Heart left ventricle (tissue), 16 donors: ENCODE measurements at places on chromosomes 3 and 15.

DNA sequence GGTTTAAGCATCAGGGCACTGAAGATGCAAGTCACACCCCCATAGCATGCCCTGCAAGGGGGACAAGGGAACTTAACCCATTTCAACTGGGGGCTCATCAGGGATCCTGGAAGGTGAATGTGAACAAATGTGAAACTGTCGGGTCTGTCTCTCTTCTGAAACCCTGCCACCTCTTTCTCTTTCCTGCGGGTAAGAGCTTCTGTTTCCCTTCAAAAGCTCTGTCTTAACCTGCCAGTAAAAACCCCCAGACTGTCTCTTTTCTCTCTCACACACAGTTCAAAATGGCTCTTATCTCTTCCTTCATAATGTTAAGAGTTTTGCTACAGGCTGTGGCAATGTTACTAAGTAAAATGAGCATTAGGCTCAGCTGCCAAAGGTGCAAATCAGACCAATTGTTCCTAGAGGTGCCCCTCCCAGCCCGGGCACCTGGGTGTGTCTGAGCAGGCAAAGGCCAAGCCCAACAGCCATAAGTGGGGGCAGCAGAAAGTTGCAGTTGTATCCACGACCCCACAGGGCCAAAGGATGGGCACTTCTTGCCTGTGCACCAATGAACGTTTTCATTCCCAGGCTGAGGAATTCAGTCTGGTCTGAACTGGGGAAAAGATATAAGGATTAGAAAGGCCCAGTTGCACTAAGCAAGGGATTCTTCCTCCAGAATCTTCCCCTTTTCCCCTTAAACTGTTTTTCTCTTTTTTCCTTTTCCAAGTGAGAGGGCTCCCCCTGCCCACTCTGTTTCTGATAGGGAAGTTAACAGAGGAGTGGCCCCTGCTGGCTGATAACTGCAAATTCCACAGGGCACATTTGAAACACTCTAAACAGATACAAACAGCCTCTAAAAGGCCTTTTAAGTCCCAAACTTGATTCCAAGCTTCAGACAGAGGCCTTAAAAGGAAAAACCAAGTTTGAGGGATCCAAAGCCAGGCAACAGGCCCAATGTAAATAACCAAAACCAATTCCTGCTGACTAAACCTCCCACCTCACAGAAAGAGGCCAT is 113.8 kb upstream of the EPHA6 start:
- no peak for DNase-seq

DNA sequence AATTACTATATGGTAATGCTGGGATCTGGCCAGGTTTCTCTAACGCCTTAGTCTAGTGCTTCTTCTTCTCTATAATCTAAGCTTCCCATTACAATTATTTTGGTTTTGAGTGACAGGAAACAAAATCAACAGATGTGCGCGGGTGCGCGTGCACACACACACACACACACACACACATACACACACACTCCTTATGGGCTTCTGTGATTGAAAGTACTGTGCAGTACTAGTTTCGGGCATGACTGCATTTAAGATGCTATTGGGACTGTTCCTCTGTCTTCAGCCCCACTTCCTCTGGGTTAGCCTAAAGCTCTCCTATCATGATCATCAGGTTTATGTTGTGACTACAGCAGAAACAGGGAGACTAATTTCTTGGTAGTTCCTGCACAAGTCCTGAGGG is 32.2 kb downstream of the EPHB1 start:
- DNase-seq = no peak

DNA sequence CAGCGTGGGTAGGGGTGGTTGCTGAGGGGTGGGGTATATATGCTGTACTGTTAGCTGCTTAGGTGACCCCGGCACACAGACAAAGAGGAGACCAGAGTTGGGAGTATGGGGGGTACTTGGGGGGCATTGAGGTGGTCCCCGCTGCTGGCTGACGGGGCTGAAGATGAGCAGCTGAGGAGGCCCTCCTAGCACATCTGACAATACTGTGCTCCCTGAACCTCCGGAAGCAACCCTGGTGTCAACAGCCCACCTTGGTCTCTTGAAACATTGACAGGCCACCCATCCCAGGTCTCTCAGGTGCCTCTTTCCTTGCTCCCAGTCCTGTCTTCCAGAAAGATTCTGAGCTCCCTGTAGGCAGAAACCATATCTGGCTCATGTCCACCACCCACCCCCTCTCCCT is 19.2 kb upstream of the SEMA3F start:
- DNase-seq = no peak

DNA sequence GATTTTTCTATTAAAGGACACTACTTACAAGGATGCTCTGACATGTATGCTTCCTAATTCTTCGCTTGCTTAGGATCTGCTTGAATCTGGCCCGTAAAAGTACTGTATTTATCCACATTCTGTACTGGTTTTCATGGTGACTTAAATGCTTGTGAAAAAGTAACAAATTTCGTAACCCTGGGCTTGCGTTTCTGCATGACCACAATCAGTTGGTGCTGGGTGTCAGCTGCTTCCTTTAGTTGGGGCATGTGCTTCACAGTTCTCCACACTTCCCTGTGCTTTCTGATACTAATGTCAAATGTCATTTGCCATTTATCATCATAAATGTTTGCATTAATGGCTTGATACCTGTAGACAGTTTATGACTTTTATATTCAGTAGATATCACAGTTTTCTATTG is 218.4 kb upstream of the MLF1 start:
- no peak for DNase-seq

- DNase-seq = peak; percentile 90
Measured at GRCh38 chr15:75647370-75648155, at the start of gene SNX33. Gene SNX33, plus strand, starts transcription at chr15:75647912. Its CDS starts 1,191 bp downstream, at chr15:75649103.

DNA sequence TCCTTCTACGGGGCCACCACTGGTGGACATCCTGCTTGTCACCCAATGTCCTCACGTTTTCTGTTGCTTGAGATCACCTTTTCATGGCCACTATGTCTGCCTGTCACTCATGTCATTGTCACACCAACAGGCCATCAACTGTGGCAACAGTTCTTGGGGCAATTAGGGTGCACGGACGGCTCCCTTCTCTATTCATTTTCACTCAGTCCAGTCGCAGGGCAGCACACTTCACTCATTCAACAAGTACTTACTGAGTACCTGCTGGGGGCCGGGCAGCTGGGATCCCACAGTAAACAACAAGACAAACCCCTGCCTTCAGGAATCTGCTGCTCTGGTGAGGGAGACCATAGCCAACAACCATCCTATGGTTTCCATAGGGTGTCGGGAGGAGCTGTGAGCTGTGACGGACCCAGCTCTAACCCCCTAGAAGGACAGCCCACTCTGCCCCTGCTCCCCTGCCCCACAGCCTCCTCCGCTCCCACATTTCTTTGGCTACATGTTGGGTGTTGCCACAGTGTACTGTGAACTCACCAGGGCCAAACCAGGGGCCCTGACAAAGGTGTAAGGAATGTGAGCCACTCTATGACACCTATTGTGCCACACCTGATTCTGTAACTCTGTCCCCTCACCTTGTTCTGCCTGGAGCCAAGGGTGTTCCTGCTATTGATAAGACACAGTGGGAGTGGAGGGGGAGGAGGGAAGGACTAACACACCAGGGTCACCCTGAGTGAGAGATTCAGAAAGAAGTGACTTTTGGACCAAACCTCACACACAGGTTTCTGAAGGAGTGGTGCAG is 1.9 kb downstream of the VILL start:
- DNase-seq = no peak

DNA sequence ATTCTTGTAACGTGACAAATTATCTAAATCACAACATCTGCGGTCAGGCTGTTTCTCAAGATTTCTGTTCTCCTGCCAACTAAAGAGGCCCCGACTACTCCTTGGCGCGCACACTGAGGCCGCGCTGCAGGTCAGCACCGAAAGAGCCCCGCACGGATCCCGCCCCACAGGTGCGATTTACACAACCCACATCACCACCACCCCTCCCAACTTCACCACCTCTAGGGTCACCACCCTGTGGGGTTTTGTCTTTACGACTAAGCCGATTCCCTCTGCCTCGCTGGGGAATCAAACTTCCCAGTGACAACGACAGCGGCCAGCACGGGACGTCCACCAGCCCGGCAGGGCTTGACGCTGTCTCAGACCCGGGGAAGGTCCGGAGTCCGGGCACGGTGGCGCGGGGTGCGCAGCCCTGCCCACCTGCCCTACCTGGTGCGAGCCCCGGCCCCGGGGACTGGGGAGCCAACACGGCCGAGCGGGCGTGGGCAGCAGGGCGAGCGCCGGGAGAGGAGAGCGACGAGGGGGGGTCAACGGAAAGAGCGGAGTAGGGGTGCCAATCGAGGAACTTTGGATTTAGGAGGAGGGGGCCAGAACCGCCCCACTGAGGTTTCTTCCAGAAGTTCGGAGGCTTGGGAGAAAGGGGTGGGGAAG is 764 bp downstream of the UACA start:
- peak; percentile 36 for DNase-seq

DNA sequence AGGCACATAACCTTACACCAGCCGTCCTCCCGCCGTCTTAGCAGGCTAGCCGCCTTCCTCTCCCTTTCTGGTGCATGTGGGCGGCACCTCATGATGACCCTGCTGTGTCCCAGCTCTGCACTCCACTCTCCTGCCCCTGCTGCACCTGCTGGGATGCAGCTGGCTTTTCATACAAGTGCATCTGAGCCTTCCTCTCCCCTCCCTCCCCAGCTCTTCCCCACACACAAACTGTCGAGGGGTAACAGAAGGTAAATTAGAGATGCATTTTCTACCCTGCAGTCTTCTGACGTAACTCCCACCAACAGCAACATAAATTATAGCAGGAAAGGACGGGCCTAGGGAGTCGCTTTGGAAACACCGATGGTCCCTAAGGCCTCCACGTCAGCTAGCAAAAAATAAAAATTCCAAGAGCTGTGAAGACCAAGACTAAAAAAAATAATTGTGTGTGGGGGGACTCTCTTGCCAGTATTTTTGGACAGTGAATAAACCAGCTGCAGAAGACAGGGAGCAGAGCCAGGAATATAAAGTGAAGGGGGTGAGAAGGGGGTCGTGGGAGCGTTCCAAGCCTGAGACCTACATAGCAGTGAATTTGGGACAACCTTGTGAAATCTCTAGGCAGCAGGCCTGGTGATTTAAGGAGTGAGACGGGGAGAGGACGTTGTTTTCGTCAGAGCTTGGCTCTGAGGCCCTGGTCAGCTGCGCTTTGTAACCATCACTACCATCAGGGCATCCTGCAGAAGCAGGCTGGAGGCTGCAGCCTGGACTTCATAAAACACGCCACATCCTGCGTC is 216.2 kb downstream of the ADAMTS17 start:
- peak; percentile 83 for DNase-seq

DNA sequence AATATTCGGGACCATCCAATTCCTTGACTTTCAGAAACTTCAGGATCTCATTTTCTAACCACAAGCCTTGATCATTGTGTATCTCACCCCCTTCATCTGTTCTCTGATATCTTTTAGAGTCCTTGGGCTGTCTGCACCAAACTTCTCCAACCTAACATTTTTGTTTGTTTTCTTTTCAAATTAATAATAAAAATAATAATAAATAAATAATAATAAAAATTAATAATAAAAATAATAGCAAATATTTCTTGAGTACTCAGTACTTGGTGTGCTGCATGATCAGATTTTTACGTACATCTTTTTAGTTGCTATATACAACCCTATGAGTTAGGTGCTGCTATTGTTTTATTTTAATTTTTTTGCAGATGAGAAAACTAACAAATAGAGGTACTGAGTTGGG is 70.2 kb upstream of the TPRG1 start:
- DNase-seq = no peak

DNA sequence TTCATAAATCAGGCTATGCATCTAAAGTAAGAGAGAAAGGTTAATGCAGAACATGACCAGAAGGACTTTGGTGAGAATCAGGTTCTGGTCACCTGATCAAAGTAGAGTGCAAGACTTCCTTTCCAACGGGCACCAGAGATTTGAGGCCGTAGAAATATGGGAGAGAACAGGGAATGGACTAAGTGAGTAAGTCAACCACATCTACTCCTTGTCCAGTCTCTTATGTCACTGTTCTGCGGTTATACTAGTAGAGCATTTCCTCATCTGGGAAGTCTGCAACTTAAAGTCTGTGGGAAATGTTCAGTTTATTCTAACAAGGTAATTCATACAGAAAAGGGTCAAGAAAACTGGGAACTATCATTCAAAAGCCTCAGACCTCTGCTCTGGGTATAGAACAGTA is 232.8 kb downstream of the CPNE4 start:
- no peak for DNase-seq

GRCh38 chr3:184565421-184566211 is 4.0 kb downstream of the EPHB3 start:
- no peak for DNase-seq

DNA sequence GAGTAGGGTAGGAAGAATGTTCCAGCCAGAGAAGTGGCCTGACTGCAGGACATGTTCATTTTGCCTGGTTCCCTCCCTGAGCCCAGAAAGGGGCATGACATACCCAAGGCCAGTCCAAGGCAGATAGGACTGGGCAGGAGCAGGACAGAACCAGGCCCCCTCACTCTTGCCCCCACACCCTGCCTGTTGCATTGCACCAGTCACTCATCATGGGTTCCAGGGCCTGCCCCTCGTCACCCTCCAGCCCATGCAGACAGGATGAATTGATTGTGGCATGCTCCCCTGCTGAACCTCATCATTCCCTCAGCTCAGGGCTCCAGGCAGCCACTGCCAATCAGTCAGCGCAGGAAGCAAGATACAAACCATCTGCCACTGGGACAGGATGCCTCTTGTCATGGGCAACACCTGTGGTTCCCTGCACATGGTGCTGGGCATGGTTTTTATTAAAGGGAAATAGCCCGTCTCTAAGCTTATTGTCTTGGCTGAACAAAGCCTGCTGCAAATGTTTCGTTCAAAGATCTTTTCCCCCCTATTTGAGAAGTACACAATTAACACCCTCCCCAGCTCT is 48.9 kb downstream of the RASGRF1 start:
- no peak for DNase-seq

- peak; percentile 80 for DNase-seq
Measured at GRCh38 chr15:91867581-91868026, 14.1 kb downstream of the SLCO3A1 start.

GRCh38 chr3:111852540-111852939 is 6.5 kb upstream of the PHLDB2 start:
- DNase-seq = no peak

DNA sequence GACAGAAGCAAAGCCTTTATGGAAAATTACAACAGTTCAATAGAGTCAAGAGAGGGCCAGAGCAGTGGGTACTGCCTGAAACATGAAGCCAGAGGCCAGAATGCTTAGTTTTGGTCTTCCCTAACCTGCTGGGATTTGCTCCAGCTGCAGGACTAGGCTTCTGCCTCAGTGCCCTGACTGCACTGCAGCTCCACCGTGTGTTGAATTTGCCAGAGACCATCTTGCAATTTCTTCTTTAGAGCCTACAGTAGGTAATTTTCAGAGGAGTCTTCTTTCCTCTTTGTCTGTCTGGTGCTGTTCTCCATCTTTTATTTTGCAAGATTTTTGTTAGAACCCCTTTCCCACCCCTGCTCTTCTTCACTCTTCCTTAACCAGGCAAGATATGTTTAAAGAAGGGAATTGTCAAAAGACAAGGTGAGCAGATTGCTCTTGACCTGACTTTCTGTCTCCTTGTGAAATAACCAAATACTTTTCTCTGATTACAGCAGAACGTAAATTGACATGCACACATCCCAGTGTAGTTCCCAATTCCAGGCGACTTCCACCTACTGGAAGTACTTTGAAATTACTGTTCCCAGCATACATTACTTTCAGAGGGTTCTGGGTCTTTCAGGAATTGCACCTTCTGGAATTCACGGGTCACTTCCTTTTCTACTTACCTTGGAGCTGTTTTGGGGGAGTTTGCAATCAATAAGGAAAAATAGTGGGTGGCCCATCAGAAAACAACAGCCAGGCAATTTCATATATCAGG is 161.2 kb downstream of the MINAR1 start:
- DNase-seq = no peak

GRCh38 chr15:48002767-48003166 is 118.0 kb upstream of the SLC24A5 start:
- no peak for DNase-seq

GRCh38 chr3:102129760-102130608 is 280.7 kb downstream of the NFKBIZ start:
- DNase-seq = no peak
